Gastroesophageal sphincter (tissue), 4 donors: ENCODE measurements at places on chromosomes 6 and 20. TPM values are rescaled to one million over a fixed set of nuclear protein-coding genes. Genes with fewer than 3 reads are reported as not detected.

Gene GPR6
- total RNA-seq: not detected

Gene ARFGEF3
- 4.2 TPM for total RNA-seq

Gene PHACTR1
- total RNA-seq: 0.20 TPM

Gene GINS1
- 1.2 TPM for total RNA-seq

Gene LHFPL5
- total RNA-seq: not detected

Gene KHDC1L
- total RNA-seq: not detected

DNA sequence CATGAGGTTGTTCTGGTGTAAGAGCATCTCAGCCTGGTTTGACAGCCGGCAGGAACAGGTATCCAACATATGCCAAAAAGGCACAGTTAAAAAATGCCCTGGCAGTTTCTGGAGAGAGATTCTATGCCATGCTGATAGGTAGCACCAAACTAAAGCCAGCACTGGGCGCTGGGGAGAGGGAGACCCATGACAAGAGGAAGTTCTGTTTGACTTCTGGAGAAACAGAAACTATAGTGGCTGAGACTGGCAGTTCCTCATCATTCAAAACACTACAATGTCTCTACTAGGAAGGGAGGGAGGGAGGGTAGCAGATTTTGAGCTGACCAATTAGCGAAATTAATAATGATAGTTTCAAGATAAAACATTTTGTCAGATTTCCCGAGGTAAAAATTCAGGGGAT is 174.1 kb downstream of the ADAT2 start:
- no peak for ATAC-seq

- ATAC-seq: no peak
These were observed 455.7 kb downstream of the PLCB1 start for GRCh38 chr20:8587810-8588209.

DNA sequence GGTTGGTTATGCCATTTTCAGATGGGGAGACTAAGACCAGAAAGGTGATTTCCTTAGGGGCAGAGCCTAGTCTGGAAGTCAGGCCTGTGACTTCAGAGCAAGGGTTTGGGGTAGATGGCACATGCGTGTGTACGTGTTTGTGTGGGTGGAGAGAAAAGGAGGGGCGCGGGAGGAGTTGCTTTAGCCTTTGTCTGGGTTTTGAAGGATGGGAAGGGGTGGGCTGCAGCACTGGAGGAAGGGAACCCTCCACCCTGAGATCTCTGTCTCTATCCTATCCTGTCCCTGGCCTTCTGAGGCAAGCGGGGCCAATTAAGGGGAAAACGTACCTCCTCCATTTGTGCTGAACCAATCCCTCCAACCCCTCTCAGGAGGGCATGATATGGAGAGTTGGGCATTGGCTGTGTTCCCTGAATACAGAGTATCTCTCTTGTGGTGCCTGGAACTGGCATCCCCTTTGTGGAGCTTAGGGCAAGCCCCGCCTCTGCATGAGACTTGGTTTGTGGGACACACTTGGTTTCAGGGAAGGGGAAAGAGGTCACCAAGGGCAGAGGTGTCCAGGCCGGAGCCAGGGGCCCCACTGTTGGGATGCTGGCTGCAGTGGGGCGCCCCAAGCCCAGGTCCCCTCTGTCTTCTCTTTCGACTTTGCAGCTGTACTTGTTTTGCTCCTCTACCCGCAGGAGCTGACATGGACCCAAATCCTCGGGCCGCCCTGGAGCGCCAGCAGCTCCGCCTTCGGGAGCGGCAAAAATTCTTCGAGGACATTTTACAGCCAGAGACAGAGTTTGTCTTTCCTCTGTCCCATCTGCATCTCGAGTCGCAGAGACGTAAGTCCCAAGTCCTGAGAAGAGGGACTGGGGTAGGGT is at the start of gene DBNDD2:
TSS of gene DBNDD2 (plus strand) at position 507 of the 863 bp plus-strand sequence. CDS start at position 686, 179 bp downstream.
- no peak for ATAC-seq

DNA sequence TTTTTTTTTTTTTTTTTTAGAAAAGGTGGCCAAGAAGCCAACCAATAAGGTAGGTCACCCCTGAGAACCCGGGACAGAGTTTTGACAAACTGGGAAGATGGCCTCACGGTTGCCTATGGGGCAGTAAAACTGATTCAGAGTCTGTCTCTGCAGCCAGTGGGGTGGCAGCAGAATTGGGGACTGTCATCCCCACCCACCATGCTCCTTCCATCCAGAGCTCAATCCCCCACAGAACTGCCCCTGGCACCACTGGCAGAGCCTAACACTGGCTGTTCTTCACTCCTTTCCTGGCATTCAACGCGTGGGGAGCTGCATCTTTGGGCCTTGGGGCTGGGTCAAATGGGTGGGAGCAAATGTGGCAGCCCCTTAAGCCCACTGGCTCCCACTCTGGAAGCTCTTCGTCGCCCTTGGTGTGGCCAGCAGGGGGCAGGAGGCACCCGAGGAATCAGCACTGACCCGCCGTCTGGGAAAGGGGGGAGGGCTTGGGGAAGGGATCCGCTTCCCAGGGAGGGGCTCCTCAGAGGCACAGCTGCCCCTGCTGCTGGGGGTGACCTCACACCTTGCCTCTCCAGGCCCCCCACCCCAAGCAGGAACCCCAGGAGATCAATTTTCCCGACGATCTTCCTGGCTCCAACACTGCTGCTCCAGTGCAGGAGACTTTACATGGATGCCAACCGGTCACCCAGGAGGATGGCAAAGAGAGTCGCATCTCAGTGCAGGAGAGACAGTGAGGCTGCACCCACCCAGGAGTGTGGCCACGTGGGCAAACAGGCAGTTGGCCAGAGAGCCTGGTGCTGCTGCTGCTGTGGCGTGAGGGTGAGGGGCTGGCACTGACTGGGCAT is 10.4 kb downstream of the CD40 start:
- no peak for ATAC-seq

GRCh38 chr6:135233686-135234491 is 52.8 kb downstream of the MYB start:
- ATAC-seq: no peak

DNA sequence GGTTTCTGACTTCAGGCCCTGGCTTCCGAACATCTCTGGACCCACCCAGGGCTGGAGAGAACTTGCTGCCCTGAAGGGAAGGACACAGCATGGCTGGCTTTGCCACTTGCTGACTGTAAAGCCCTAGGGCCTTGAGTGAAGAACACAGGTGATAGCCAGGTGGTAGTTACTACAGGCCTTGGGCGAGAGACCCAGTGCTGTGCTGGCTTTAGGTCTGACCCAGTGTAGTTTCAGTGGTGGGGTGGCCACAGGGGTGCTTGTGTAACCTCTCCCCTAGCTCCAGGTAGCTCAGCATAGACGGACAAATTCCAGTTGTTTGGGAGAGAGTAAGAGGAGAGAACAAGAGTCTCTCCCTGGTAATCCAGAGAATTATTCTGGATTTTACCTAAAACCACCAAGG is 27.1 kb downstream of the NCOA6 start:
- ATAC-seq: no peak

GRCh38 chr6:94510877-94511276 is 1066.5 kb upstream of the MANEA start:
- no peak for ATAC-seq

DNA sequence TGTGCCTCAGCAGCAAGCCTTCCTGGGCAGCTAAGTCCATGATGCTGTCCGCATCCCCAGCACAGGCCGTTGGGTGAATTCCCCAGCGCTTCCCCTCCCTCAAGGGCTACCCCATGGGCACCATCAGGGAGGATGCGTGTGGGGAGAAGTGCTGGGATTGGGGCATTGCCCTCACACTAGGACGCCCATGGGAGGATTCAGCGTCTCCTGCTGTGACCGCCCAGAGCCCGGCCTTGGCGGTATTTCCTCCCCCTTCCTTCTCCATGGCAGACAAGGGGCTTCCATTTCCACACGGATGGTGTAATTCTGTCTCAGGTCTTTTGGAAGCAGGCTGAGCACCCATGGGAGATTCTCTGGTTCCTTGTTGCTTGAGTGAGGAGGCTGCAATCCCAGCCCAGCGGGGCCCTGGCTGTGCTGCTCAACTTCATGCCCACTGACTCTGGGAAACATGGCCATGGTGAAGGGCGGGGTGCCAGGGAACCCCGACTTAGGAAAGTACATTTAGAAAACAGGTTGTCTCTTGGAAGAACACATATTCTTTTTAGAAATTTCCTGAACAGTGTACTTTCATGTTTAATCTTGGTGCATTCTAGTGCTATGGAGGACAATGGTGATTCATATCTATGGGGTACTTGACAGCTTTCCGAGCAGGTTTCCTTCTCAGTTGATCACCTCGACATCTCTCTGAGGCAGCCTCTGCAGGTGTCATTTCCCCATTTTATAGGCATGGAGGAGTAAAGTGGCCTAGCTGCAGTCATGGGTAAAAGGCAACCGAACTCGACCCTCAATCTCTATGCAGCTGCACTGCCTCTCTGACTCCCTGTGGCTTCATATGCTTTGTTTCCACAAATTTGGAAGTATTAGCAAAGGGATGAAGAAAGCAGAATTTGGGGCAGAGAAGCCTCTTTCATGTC is 178.2 kb upstream of the CST7 start:
- no peak for ATAC-seq

DNA sequence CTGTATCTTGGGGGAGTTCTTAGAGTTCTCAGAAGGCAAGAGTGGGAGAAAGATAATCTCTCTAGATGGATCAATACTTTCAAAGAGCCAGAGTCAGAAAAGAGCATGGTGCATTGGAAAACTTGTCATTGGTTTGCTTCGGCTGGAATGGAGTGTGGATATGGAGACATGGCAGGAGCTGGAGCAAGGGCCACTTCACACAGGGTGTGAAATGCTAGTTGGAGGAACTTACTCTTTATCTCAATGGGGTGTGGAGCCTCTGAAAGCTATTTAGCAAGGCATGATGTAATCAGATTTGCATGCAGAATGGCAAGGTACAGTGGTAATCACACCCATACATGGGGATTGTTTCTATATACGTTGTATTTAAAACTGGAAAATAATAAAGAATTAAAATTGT is 31.5 kb upstream of the PAQR8 start:
- no peak for ATAC-seq

GRCh38 chr6:88908598-88909548 is 54.5 kb downstream of the RNGTT start:
- no peak for ATAC-seq

DNA sequence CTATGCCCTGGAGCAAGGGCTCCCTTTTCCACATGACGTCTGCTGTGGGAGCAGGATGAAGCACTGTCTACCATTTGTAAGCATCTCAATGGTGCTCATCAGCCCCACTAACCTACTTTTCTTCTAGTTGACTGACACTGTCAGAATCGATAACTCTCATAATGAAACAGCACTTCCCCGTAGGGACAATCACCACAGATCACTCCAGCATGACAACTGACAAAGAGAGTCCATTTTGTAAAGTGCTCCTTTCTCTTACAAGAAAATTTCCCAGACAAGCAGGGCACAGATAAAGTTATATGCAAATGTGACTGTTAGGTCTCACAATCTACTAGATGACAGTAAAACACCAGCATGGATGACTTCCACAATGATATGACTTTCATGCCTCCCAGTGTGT is 46.4 kb downstream of the HEBP2 start:
- no peak for ATAC-seq

DNA sequence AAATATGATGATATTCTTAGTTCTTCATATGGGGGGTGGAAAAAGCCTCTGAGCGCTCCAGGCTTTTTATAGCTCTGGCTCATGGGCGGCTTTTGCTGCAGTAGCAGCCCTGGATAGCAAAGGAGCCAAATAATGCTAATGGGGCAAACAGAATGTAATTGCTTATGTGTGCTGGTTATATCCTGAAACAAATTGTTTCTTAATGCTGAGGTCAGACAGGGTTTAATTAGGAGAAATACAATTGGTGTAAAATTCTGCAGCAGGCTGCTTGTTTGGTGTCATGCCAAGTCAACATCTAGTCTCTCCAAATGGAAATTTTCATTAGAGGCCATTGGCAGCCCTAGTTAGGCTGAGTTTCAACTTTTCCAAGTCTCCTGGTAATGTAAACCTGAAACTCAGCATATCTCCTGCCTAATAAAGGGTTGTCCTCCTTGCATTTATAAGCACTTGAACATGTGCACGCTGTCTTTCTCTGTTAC is 530.1 kb upstream of the NOX3 start:
- peak; percentile 86 for ATAC-seq

GRCh38 chr6:22499815-22500214 is 69.6 kb upstream of the HDGFL1 start:
- ATAC-seq: no peak
